ENCODE measurements at places on chromosomes 2 and 18. TPM values are rescaled to one million over a fixed set of nuclear protein-coding genes. Genes with fewer than 3 reads are reported as not detected.

DNA sequence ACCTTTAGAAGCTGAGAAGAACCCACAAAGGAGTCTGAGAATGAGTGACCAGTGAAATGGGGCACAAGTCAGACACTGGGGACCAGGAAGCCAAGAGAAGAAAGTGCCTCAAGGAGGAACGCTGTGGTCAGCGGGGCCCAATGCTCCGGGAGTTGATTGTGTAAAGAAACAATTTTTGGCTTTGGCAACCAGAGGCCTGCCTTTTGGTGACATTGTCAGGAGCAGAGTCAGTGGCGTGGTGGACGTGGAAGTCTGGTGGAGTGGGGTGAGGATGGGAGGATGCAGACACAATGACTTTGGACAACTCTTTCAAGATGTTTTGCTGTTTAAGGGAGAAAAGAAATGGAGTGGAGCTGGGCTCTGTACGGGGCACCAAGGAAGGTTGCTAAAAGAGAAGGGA lies 100.2 kb upstream of the SEC11C start:
- no peak for DNase-seq

DNA sequence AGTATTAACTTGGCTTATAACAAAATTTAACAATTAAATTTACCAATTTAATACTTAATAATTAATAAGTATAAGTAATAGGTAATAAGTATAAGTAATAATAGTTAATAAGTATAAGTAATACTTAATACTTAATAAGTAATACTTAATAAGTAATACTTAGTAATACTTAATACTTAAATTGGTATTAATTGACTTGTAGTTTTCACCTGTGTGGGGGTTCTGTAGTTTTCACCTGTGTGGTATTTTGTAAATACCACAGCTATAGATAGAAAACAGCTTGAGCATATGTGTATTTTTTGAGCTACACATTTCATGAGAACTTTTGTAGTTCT lies 55.4 kb downstream of the MAPRE2 start:
- no peak for DNase-seq

GRCh38 chr18:63158012-63158631 lies 161.4 kb downstream of the BCL2 start:
- peak; percentile 16 for DNase-seq

- DNase-seq: no peak
Measured at GRCh38 chr2:69779258-69780001, 37.5 kb downstream of the ANXA4 start.

- no peak for DNase-seq
Measured at GRCh38 chr2:64718250-64718885, 64.7 kb upstream of the SERTAD2 start.

DNA sequence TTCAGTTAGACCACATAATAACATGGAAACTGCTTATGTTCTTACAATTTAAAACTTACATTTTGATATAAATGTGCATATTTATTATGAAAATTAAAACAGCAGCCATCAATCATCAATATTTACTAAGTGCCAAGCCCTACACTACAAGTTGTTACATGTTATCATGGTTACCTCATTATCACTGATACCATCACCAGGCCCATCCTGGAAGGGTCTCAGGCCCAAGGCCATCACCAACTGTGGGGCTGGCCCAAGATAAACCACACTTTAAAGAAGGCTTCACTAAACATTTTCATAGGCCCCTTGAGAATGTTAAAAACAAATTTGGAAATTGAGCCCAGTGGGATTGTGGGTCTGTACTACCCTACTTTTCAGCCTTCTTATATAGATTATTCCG lies 6.4 kb downstream of the ITSN2 start:
- no peak for DNase-seq

- no peak for DNase-seq
Measured at GRCh38 chr2:74877376-74877775, 43.4 kb downstream of the HK2 start.

- DNase-seq: no peak
Measured at GRCh38 chr2:46784278-46784677, 131.3 kb downstream of the MCFD2 start.

DNA sequence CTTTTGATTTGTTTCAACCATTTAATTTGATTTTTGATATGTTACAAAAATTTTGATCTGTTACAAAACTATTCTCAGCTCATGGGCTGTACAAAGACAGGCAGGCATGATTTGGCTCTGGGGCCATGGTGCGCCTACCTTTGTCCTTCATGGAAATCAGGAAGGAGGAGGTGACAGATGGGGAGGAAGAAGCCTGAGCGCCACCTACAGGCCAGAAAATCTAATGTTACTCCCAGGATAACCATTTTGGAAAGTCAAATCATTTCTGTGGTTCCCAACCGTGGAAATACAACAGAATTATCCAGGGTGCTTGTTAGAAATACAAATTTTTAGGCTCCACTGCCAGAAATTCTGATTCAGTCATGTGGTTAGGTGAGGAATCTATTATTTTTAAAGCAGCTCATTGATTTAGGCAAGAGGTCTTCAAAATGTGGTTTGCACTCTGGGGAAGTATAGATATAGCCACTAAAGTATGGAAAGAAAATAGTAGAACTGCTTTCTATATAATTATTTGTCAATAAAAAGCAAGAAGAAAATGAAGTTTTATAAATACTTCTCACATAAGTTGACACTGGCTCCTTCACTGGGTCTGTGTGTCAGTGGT lies 93.9 kb downstream of the EVA1A start:
- no peak for DNase-seq

GRCh38 chr2:11242542-11243174 lies 87.4 kb downstream of the SLC66A3 start:
- DNase-seq: no peak

GRCh38 chr2:207073801-207074678 lies 91.7 kb downstream of the KLF7 start:
- DNase-seq: peak; percentile 56

DNA sequence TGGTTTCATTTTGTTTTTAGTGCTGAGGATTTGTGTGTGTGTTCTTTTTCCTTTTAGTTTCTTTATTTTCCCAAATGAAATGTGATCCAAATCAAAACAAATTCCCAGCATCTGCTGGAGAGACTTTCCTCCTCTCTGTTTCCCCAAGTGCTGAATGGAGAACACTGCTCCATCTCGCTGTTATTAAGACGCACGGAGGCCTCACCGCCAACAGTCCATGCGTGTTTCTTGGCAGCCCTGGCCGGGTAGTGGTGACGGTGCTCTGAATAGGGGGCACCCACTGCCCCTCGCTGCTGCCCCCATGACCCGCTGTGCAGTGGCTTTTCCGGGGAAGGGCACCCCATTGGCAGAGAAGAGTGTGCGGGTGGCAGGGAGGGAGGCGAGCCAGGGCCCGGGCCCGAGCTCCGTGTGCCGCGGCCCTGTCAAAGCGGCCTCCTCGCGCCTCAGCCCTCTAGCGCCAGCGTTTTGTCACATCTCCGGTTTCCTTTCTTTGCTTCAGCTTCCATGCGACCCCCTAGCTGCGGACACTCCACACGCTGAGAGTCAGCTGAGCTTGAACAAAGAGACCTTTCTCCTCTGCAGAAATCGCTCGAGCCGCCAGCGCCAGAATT lies 473.7 kb upstream of the SALL3 start:
- DNase-seq: no peak

- no peak for DNase-seq
Measured at GRCh38 chr18:54860941-54861340, 32.7 kb downstream of the RAB27B start.

- DNase-seq: no peak
Measured at GRCh38 chr2:172921532-172922236, 154.0 kb upstream of the MAP3K20 start.

DNA sequence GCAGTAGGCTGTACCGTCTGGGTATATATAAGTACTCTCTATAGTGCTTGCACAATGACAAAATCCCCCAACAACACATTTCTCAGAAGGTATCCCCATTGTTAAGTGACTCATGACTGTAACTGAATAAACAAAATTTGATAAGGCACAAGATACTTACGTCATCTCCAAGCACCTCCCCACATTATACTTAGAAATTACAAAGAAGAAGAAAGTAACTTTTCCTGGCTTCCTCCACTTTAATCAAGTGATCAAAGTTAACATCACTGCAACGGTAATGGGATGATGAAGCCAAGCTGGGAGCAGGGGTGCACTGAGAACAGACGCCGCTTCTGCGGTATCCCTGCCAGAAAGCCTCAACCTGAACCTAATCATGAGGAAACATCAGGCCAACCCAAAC lies 9.7 kb downstream of the TNS1 start:
- no peak for DNase-seq

- DNase-seq: no peak
Measured at GRCh38 chr18:73431620-73432019, 563.8 kb upstream of the NETO1 start.

GRCh38 chr2:218839888-218840287 lies 8.3 kb upstream of the PRKAG3 start:
- no peak for DNase-seq

- DNase-seq: no peak
Measured at GRCh38 chr2:113838744-113839444, 51.0 kb upstream of the ACTR3 start.

GRCh38 chr2:181371195-181371594 lies 86.0 kb upstream of the ITGA4 start:
- no peak for DNase-seq

ZNF514 gene
- 8.6 TPM for total RNA-seq

QPCT gene
- total RNA-seq: 2.5 TPM

SKOR2 gene
- total RNA-seq: not detected
